Urothelium cell line (cell line): ENCODE measurements at places on chromosomes 4 and X.

- DNase-seq, result no peak
Measured at GRCh38 chr4:163587867-163588266, 93.4 kb downstream of the TMA16 start.

- DNase-seq, result no peak
Measured at GRCh38 chr4:107618656-107619055, 101.4 kb downstream of the PAPSS1 start.

GRCh38 chr4:52102587-52102986, 51.5 kb downstream of the SPATA18 start:
- DNase-seq, result peak; percentile 16

- DNase-seq, result no peak
Measured at GRCh38 chrX:3576886-3577501, 136.5 kb downstream of the PRKX start.

GRCh38 chrX:19372547-19373331, 29.0 kb downstream of the PDHA1 start:
- peak; percentile 7 for DNase-seq

DNA sequence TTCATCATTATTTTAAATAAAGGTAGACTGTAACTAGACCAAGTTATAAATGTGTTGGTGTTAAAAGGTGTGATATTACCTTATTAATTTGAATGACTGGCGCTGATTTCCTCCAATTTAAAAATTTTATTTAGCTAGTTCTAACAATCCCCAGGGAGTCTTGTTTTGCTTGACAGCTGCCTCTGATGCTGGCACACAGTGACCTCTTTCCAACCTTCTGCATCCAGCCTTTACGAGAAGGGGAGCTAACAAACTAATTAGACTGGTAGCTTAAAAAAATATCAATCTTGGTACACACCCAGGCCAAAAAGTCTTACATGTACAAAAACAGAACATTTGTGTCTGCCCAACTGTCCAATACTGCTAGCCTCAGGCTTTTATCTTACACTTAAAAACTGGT, 51.8 kb upstream of the ENPEP start:
- DNase-seq, result no peak

DNA sequence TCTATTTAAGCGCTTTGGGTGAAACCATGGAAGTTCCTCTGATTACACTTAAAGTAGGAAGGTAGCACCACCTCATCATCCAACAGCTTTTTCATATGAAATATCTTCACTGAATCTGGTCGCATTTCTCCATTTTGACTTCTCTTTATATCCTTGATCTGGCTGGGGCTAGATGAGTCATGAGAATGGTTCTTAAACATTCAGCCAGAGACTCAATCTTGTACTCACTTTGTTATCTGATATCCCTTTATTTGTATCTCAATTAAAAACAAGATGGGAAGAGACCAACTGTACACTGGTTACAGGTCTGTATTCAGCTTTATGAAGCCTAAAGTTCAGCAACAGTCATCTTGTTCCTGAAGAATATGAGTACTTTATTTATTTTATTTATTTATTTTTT, 84.9 kb downstream of the CBLL2 start:
- no peak for DNase-seq

DNA sequence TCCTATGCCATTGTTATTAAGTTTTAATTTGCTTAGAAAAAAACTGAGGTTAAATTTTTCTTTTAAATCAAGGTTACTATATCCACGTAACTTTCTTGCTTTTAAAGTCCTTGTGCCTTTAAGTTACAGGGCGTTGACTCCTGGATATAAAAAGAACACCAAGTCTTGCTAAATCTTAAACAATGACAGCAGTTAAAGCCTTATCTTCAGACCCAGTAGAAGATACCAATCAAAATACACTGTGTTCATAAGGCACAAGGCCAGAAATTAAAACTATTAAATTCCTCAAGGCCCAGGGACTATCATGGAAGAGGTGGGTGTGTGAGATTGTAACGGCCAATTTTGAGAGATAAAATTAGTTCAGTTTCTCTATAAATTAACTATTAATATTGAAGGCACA, 60.4 kb downstream of the PAGE2 start:
- DNase-seq, result no peak

- peak; percentile 47 for DNase-seq
Measured at GRCh38 chr4:186839122-186840037, 115.7 kb upstream of the FAT1 start.

GRCh38 chrX:100413229-100413628, 3.2 kb upstream of the PCDH19 start:
- DNase-seq, result peak; percentile 46

GRCh38 chrX:2383735-2384134, 117.0 kb downstream of the DHRSX start:
- no peak for DNase-seq

DNA sequence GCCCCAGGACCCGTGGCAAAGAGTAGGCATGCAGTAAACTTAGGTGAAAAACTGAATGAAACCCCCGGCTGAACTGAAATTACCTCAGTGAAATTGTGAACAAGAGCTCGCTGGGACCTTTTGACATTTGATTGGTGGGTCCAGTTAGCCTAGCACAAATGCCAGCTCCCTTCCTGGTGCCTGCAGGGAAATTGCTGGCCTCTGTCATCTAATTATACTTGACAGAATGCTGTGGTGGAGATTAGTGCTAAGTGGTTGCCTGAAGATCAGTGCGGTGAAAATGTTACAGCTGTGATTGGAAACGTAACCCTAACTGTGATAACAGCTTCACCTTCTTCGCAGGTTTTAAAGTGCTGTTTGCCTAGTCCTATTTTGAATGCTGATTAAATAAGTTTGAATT, 43.0 kb downstream of the ADD1 start:
- DNase-seq, result no peak

GRCh38 chr4:119286377-119287002, 35.4 kb downstream of the FABP2 start:
- peak; percentile 7 for DNase-seq
